ENCODE measurements at places on chromosomes 12 and 14.
A peak's percentile ranks its signal among the peaks of the same experiment; 100 is the strongest.

DNA sequence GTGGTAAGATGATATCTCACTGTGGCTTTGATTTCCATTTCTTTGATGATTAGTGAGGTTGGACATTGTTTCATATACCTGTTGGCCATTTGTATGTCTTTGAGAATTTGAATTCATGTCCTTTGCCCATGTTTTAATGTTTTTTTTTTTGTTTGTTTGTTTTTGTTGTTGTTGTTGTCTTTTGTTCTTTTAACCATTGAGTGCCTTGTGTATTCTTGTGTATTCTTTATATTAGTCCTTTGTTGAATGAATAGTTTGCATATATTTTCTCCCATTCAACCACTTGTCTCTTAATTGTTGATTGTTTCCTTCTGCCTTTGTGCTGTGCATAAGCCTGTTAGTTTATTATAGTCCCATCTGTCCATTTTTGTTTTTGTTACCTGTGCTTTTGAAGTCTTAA, 71.9 kb downstream of the FBXO33 start:
- DNase-seq = no peak

- DNase-seq = no peak
Measured at GRCh38 chr12:70721216-70721615, 84.0 kb upstream of the PTPRB start.

GRCh38 chr12:132154941-132155770, 10.9 kb downstream of the NOC4L start:
- no peak for DNase-seq

DNA sequence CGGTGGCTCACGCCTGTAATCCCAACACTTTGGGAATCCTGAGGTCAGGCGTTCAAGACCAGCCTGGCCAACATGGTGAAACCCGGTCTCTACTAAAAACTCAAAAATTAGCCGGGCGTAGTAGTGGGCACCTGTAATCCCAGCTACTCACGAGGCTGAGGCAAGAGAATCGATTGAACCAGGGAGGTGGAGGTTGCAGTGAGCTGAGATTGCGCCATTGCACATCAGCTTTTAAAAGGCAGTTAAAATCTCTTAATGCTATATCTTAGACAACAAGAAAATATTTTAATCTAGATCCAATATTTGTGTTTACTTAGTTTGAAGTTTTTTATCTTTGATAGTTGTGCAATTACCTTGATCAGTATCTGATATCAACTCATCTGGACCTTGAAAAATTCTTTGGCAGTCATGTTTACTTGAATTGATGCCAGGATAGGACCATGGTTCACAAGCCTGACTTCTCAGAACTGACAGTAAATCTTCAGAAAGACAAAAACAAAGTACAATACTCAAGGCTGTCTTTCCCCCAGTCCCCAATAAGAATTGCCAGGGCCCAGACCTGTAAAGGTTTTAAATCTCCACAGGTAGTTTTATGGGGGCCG, 135.0 kb upstream of the AEBP2 start:
- no peak for DNase-seq

DNA sequence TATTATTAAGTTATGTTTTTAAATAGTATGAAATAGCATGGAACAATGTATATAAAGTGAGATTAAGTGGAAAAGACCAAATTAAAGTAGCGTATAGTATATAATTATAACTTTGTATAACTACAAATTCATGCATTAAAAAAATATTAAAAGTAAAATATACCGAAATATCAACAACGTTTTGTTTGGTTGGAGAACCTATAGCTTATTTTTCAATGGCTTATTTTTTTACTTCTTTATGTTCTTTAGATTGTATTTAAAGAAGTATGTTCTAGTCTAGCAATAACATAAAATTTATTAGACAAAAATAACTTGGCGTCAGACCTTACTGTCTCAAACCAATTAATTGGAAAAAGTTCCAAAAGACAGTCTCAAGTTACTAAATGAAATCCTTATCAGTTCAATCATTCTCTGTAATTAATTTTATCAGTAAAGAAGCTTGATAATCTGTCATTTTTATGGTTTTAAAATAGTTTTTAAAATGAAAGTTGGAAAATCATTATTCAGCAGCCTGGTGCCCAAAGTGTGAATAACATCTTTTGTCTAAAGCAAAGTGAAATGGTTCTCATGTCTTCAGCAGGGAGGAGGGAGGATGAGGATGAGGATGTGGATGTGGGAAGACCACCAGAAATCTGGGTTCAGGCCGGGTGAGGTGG, 46.7 kb downstream of the IRAK3 start:
- DNase-seq = no peak

GRCh38 chr12:121925358-121925695, 6.9 kb downstream of the CFAP251 start:
- DNase-seq = no peak

- no peak for DNase-seq
Measured at GRCh38 chr12:15928346-15928745, 17.2 kb downstream of the DERA start.

GRCh38 chr14:90168425-90169105, 87.8 kb upstream of the PSMC1 start:
- no peak for DNase-seq

GRCh38 chr12:18719922-18720510, 17.8 kb downstream of the PLCZ1 start:
- no peak for DNase-seq

GRCh38 chr14:75968456-75968855, 13.3 kb downstream of the TGFB3 start:
- DNase-seq = no peak

DNA sequence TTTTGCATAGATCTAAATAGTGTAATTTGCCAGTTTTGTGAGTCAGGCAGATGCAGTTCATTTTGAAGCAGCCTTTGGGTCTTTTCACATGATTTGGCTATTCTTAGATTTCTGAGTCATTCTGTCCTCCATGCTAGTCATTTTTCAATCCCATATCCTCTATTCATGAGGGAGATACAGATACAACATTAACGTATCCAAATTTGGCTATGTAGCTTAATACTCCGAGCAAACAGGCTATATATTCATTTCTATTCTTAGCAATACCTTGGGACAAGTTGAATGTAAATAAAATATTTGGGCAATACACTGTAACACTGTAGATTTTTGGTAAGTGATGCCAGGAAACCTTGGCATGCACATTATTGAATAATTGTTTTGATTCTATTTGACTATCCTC, 270.7 kb upstream of the PDE3A start:
- no peak for DNase-seq

DNA sequence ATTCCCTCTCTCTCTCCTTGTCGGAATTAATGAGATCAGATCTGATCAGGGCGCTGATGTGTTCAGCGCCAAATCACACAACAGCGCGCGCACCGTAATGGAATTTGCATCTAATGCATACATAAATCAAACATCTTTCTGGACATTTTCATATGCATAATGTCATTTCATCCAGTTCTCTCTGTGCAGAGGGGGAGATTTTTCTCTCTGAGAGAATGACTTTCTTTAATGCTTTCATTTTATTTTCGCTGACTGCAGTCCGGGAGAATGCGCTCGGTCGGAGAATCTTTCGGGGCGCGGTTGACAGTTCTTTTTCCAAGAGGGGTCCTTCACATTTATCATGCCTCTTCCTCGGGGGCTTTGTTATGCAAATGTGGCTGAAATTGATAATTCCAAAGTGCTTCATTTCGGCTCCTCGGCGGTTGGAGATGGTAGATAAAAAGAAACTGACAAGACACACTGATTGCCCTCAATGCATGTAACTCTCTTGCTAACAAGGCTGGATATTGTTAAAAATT, 615.9 kb downstream of the VRK1 start:
- DNase-seq = no peak

DNA sequence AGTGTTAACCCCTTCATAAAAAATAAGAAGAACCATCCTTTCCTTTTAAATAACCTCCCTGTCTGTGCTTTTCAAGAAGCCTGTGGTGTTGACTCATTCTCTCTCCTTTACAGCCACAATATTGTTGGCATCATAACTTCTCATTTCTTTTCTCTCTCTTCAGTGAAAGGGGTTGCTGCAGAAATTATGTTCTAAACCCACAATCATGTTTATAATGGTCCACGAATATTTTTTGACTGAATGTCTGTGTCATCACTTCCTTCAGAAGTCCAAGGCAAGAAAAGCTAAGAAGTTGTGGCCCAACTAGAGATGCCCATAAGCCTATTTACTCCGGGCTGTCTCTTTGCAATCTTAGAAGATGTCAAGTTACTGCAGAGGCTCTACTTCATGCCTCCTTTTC, 488.3 kb downstream of the APAF1 start:
- DNase-seq = no peak

- DNase-seq = no peak
Measured at GRCh38 chr12:78483767-78484315, 380.7 kb upstream of the SYT1 start.

DNA sequence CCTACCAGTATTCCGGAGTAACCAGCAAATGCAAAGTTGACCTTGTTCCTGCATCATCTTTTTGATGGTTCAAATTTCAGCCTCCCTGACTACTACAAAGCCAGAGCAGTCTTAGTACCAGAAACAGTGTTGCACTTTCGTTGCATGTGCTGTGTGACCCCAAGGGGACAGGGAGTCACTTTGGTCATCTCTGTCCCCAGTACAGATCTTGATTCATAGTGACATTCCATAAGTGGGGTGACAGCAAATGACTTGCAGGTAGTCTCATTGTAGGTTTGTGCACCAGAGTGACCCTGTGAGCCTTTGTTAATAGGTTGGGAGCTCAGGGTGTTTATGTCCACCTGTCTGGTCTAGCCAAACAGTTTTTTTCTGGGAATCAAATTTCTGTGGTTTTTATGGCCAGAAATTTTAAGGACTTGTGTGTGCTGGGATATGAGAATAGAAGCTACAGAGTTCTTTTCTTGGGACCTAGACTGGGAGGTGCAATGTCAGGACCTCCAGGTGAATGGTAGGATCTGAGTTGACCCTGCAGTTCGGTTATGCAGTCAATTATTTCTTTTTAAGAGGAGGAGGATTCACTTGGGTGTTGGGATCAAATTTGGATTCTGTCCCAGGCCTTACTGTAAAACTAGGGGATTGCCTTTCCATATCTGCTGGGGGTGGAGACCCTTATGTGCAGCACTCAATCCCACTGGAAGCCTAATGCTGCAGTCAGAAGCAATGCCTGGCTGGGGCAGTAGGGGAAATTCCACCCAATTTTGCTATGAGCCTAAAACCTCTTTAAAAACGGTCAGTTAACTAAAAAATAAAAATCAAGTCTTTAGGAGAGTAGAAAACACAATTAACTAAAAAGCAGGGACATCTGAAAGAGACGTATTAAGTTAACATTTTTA, 10.1 kb downstream of the EIF5 start:
- DNase-seq = no peak

GRCh38 chr12:32997471-32997870, 100.9 kb upstream of the PKP2 start:
- DNase-seq = no peak

DNA sequence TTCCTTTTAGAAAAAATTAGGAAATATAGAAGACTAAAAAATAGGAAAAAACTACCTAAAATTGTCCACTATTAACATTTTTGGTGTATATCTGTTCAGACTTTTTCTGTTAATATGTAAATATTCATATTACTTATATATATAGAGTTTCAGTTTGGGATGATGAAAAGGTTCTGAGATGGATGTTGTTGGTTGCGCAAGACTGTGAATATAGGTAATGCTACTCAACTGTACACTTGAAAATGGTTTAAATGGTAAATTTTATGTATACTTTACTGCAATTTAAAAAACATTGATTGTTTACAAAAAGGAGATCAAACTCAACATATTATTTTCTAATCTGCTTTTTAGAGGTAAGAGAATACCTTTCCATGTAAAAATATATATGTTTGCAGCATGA, 200.9 kb downstream of the RAD51B start:
- DNase-seq = no peak

DNA sequence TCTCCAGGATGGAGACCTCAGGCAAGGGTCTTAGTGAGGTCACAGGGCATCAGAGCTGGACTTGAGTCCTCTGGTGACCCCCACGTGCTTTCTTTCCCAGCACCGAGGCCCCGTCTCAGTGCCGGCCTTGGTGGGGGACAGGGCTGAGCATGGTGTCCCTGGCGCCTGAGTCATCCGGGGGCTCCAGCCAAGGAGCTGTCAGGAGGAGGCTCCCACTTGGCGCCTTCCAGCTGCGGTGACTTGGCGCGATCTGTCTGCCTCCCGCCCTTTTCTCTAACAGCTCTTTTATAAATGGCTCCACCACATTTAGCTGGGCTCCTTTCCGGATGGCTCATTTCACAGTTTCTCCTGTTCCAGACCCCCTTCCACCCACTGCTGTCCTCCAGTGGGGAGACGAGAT, 60.4 kb downstream of the PRMT8 start:
- no peak for DNase-seq

DNA sequence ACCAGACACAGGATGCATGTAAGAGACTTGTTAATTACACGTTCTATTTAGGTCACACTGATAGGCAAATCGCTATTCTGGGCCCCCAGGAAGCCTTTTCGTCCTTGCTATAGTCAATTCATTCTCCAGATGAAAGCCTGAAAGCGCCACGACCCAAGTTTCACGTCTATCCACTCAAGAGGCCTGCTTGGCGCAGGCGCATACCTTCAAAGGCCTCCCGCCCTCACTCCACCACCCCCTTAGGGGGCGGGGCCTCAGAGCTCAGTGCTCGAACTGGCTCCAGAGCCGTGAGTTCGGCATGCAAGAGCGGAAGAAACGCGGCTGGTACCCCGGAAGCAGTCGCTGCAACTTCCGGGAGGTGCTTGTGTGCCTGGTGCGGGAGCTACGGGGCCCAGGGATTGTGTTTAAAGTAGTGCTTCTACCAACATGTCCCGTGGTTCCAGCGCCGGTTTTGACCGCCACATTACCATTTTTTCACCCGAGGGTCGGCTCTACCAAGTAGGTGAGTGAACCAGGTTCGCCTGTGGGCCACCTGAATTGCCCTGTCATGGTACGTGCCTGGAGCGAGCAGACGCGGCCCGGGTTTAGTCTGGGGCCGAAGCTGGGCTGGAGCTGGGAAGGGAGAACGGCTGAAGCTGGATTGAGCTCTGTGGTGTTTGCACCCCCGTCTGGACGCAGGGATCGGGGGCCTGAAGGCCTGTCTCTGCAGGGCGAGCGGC, at the start of gene PSMA6:
Gene PSMA6, plus strand, starts transcription at position 332 of the 719 bp plus-strand sequence. Its CDS starts 95 bp downstream, at position 427.
- peak; percentile 99 for DNase-seq

DNA sequence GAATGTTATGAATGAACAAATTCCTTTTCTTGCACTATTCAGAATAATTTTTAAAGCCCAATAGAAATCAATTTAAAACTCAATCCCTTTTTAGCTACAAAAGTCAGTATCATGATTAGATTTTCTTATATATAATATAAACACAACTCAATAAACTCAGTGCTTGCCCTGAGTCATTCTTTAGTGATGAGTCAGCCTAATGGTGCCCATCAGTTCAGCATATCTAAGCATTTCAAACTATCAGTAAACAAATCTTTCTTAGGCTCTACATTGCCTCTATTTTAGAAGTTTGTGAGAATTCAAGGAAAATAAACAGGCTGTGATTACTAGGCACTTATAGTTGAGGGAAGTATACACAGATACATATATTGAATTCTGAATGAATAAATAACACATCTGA, 179.6 kb downstream of the NELL2 start:
- no peak for DNase-seq

DNA sequence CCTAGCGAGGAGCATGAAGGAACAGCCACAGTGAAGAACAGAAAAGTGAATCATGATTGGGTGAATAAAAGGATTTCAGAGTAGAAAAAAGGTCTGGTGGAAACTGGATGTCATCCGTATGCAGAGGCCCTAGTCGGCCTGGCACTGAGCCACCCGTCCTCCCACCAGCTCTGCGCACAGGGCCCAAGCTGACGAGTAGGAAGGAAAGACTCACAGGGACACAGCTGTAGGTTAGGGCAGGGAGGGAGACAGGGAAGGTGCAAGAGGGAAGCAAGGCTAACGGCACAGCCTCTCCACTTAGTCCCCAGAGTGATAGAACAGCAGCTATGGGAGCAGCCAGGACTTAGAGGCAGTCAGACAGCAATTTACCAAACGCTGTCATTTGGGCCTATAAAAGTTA, 112.6 kb downstream of the KCNK10 start:
- DNase-seq = no peak

- DNase-seq = no peak
Measured at GRCh38 chr12:105262461-105263184, 26.6 kb upstream of the APPL2 start.

Data from body of pancreas (tissue), 4 donors.